ENCODE measurements at places on chromosomes 1 and 21.
A peak's percentile ranks its signal among the peaks of the same experiment; 100 is the strongest.

GRCh38 chr1:111507411-111508201 is 4.2 kb upstream of the ADORA3 start:
- DNase-seq, result peak; percentile 59

DNA sequence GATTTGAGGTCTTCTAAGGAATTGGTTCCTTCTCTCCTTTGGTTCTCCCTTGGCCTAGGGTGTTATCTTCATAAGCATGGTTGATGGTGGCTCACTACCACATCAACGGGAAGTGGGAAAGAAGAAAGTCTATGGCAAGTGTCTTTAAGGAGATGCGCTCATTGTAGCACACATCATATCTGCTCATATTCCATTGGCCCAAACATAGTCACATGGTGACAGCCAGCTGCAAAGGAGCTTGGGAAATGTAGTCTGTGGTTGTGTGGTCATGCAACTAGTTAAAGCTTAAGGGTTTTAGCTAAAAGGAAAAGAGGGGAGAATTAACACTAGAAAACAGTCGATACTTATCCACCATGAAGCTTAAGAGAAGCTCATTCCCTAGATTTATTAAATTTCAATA is 11.4 kb upstream of the MRPS6 start:
- no peak for DNase-seq

GRCh38 chr1:196029410-196029809 is 578.8 kb downstream of the KCNT2 start:
- DNase-seq, result no peak

DNA sequence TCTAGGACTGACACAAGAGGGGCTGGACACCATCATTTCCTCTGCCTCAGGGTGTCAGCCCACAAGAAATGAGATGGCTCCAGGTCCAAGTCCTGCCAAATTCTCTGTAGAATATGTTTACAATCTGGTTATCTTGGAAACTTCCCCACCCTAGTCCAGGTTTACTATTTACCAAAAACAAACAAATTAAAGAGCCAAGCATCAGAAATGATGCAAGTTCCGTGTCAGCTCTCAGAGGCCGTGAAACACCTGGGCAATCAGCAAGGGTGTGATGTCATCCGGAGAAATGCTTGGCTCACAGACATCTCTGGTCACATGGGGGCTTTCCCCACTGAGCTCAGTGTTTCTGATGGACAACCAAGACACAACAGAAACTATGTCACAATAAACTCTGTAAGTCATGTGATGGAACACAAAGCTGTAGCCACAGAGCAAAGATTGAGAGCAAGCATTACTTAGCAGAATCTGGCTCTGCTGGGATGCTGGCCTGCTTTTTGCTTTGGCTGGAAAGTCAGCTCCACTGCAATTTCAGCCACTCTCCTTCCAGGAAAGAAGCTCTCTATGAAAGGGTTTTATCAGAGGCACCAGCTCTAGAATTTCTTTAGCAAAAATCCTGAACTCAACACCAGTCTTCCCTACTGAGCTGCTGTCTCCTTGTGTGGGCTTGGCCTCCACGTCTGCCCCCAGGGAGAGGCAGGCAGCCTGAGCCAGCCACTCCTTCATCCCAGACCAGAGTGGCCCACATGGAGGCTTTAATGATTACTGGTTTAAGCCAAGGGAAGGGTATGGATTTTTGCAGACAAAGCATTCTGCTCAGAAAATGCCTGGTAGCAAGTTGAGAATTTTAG is 55.9 kb downstream of the NENF start:
- peak; percentile 92 for DNase-seq

GRCh38 chr1:11740258-11741192 is 4.6 kb downstream of the AGTRAP start:
- peak; percentile 35 for DNase-seq

DNA sequence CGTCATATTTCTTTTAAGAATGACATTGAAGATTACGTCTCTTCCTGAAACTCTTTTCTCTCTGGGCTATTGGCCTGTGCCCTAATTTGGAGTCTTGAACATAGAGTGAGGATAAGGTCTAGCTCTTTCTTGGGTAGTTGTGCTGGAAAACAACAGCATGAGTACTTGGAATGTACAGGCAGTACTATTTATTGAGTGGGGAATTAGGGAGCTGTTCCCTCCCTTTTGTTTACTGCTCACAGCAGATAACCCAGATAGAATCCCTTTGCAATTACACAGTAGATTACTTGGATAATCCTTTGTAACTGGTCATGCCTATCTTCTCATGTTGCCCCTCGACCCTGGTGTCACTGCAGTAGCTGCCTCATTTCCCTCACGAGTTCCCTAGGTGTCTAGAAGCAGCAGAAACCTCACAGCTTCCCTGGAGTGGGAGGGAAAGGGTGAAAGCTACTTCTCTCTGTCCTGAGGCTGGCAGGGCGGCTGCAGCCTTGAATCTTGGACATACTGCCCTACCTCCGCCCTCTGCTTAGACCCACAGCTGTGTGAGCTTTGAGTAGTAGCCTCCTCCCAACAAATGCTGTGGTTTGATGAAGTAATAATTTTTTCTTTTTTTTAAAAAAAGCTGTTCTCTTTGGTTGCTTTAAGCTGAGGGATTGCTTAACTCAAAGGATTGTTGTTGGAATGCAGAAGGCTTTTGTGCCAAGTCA is 70.6 kb downstream of the FGGY start:
- DNase-seq, result no peak

GRCh38 chr1:155307247-155307740 is 1.4 kb upstream of the FDPS start:
- DNase-seq, result peak; percentile 80

DNA sequence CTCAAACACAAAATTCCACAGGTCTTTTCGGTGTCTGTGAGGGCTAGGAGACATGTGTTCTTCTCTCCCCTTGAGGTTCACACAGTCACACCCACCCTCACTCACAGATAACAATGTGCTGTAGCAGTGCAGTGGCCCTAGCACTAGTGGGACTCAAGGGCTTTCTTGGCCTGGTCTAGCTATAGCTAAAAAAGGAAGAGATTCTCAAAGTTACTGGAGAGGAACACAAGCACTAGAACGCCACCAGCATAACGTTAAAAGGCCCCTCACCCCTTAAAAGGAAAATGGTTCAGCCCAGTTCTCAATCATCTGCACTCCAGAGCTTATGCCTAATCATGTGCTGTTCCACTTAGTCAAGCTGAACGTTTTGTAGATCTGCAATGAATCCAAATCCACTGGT is 39.5 kb downstream of the RGS8 start:
- DNase-seq, result peak; percentile 2

DNA sequence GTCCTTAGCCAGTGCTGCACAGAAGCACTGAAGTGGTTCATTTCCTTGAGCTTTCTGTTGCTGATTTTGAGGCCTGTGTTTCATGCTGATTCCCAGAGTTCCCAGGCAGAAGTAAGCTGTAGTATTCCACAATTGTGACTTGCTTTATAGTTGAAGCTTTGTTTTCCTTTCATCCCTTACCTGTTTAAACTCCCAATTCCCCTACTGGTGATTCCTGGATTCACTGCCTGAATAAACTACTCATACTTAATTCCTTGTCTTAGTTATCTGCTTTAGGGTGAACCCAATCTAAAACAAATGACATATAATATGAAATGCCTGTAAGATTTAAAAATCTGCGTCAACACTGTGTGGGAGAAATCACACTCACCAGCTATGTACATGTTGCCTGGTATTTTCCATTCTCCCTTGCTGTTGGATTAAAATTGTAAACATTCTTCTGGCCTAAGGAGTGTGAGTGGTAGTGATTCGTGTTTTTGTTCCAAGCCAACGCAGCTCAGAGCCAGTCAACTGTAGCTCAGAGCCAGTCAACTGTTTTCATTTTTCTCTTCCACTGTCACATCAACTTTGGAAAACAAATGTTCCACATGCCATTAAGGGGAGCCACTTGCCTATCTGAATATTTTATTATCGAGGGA is 879.4 kb downstream of the MRPL39 start:
- DNase-seq, result no peak

- no peak for DNase-seq
These were observed 79.2 kb upstream of the TNR start for GRCh38 chr1:175822580-175822979.

- no peak for DNase-seq
These were observed 148.1 kb upstream of the CTTNBP2NL start for GRCh38 chr1:112247961-112248360.

DNA sequence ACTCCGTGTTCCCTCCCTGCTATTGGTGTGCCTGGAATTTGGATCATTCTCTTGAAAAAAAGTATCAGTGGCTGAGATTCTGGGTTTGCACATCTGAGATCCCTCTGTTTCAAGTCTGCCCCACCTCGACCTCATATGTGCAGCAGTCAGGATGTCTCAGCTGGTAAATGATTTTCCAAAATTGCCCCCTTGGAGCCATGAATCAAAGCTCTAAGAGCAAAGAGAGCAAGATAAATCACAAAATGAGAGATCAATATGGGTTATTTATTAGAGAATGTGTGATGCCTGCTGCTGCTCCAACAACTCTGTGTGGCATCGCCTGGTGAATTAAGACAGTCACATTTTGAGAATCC is 8.5 kb downstream of the CRP start:
- DNase-seq, result no peak

GRCh38 chr21:29164323-29164942 is 34.0 kb downstream of the MAP3K7CL start:
- peak; percentile 45 for DNase-seq

DNA sequence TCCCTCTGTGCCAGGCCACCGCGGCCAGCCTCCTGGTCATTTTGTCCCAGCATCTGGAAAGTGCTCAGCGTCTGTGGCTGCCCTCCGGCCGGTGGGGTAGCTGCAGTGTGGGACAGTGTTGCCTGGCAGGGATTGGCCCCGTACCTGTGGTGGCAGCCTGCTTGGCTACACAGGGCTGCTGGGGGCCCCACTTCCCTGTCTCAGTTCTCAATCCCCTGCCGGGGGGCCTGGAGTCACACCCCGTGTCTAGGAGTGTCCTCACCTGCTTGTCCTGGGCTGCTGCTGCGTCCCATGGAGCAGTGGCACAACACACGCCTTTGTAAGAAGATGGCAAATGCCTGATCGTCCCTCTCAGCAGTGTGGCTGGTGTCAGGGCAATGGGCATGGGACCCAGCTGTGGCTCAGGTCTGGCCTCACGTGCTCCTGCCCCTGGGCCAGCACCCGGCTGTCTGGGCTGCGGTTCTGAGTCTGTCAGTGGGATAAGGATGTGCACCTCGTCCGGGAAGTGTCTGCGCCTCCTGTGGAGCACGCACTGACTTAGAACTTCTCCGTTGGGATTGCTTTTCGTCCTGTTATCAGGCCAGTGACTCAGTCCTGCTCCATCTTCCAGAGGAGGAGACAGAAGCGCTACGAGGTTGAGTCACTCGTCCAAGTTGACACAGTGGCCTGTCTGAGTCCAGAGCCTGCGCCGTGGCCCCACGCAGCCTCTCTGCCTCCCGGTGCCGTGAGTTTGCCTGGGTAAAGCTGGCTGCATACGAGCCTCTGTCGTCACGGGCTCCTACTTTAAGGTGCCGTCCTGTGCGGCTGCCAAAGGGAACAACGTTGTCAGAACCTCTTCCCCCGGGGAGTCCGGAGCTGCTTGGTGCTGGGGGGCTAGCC is 41.0 kb downstream of the CRYAA start:
- DNase-seq, result no peak

- no peak for DNase-seq
These were observed 802.9 kb upstream of the ADAMTS5 start for GRCh38 chr21:27769763-27770162.

DNA sequence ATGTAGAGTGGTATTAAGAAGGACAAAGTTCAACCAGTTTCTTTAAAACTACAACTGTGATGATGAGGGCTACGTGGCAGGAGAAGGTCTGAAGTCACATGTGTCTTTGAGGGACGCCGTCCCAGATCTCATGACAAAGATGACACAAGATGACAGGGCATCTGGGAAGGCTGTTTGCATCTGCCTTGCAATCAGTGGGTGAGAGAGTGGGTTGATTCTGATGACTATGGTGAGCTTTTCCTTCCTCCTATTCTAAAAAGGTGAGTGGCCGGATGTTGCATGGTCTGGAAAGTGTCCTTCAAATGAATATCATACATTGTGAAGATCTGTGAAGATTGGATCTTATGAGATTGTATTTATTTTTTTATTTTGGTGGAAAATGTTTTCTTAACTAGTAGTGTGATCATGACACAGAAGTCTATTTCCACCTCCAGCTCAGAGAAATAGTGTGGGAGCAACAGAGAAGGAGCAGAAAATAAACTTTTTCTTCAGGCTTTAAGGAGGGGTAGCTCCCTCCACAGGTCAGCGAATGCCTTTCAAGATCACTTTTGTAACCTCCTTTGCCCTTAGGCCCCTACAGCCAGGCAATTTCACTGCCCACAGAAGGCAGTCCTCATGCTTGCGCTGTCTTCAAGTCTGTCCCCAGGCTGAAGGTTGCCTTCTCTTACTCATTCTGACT is 76.0 kb upstream of the ATF3 start:
- no peak for DNase-seq

DNA sequence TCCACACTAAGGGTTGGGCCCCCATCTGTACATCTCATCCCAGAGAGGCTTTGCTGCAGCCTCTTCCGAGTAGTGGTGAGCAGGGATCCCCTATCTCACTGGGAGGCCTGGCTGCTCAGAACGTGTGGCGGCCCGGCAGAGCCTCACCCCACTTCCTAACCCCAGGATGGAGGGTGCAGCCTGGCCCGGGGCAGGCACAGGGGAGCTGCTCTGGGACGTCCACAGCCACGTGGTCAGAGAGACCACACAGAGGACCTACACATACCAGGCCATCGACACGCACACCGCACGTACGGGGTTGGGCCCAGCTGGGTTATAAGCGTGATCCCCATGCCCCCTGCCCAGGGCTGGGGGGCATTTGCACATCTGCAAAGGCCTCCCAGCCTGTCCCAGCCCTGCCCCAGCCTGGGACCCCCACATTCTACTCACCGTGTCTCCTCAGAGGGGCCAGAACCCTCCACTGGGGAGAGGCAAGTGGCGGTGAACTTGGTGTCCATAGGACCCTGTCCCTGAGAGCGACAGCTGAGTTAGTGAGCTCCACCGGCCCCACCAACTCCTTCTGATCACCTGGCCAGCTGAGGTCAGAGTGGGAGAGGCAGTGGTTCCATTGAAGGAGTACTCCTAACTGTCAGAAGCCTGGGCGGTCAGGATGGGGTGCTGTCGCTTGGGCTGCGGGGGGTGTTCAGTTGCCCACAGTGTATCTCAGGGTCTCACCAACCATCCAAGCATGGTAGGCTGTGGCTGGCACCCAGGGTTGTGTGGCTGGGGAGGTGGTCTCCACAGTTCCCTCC is 41.2 kb downstream of the TRIM11 start:
- DNase-seq, result no peak
